ENCODE measurements at places on chromosomes 2 and 18.

- no peak for DNase-seq
Measured at GRCh38 chr2:71530641-71531332, 77.4 kb downstream of the DYSF start.

DNA sequence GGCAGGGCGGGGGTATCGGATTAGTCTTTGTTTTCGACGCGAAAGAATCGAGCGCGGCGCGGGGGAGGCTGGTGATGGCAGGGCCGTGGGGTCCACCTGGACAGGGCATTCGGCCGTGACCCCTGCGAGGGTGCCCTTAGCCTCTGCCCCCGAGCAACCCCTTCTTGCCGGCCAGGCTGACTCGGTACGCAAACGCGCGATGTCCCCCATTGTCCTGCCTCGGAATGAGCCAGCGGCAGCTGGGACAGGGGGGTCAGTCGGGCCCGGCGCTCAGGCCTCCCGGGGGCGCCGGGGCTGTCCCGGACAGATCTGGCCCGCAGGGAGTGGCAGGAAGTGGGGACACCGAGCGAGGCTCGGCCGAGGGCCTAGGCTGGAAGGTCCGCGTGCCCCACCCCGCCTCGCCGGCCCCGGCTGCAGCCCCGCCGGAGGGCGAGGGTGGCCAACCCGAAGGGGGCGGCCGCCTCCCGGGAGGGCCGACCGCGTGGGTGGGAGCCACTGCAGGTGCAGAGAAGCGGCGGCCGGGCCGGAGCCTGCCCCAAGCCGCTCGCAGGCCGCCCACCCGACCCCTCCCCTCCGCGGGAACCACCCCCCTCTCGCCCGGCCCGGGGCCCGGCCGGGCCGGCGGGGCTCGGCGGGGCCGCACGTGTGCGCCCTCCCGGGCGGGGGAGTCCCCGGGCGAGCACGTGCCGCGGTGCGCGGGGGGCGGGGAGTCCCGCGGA is at the start of gene TET3:
TET3 (plus strand) TSS at position 708 of the 719 bp plus-strand sequence. CDS start 1,494 bp downstream, outside the sequence.
- DNase-seq: peak; percentile 70

GRCh38 chr18:49988101-49988500 is 174.8 kb upstream of the ACAA2 start:
- DNase-seq: no peak

GRCh38 chr2:222398446-222398885 is 25.9 kb upstream of the SGPP2 start:
- DNase-seq: no peak

- no peak for DNase-seq
Measured at GRCh38 chr2:33145459-33145858, 198.7 kb downstream of the LTBP1 start.

DNA sequence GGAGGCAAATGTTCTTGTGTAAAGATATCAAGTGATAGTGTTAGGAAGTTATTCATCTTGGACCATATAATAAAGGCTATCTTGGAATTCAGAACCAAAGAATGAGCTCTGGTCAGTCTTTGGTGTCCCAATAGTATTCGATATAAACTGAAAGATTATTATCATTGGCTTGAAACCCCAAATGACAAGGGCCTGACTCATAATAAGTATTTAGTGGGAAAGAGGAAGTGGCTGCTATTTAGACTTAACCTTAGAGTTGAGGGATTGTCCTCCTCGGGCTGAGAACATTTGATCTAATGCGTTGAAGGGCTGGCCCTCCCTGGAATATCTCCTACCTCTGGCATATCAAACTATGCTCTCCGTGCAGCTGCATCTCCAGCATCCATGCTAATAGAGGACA is 67.5 kb downstream of the CDH20 start:
- no peak for DNase-seq

GRCh38 chr2:197059477-197059876 is 133.0 kb upstream of the PGAP1 start:
- DNase-seq: no peak

- no peak for DNase-seq
Measured at GRCh38 chr18:74689251-74689650, 91.6 kb downstream of the ZNF407 start.

- no peak for DNase-seq
Measured at GRCh38 chr18:36688020-36688965, 140.5 kb downstream of the TPGS2 start.

- DNase-seq: no peak
Measured at GRCh38 chr2:53544871-53545558, 222.6 kb upstream of the CHAC2 start.

All from CD14-positive monocyte (primary cell).